ENCODE measurements at places on chromosomes 5 and 9. TPM values are rescaled to one million over a fixed set of nuclear protein-coding genes. Genes with fewer than 3 reads are reported as not detected.

TPM2 gene
- 318 TPM for polyA plus RNA-seq

- no peak for DNase-seq
Observed at GRCh38 chr5:53397141-53397757, 83.2 kb upstream of the FST start.

GRCh38 chr5:93122446-93122845 is 458.6 kb downstream of the NR2F1-AS1 start:
- no peak for DNase-seq

DNA sequence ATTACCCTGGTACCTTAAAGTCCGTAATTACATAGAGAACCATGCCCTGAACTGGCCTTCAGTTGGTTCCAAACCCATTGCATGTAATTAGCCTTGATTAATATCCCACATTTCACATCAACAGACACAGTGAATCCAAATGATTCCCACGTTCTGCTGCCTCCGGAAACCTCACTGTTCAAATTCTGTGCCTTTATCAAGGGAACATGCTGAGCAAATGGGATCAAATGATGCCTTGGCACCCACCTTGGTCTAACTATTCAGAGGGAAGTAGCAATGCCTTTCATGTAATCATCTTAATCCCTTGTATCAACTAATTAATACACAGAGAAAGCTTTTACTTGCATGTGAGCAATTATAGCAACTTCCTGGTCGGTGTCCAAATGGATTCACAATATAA is 100.6 kb downstream of the EFNA5 start:
- no peak for DNase-seq

- DNase-seq = no peak
Observed at GRCh38 chr9:21585756-21586752, 103.9 kb upstream of the IFNE start.

GRCh38 chr9:101664453-101664852 is 69.7 kb upstream of the PPP3R2 start:
- no peak for DNase-seq

GRCh38 chr9:113155911-113156588 is 5.2 kb downstream of the SLC31A2 start:
- no peak for DNase-seq

DNA sequence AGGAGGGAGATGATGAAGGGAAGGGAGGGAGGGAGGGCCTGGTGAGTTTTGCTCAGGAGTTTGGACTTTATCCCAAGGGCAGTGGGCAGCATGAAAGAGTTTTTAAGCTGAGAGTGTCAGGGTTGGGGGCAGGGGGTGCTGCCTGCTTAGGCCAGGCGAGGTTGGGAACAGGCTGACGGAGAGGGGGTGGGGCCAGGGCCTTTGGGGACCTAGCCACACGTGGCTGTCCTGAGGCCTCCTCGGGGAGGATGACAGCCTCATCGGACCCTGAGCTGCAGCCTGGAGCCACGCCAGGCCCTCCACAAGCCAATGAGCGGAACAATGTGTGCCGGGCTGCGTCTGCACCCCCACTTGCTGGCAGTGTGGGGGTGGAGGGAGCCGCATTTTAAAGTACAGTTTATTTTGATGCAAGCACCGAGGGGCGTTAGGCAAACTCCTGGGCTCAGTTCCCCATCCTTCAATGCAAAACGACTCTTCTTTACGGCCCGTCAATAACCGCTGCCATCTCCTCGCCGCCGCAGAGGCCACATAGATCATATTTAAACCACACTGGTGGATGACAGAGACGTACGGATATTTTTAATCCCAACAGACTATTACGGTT is 5.3 kb upstream of the RXRA start:
- no peak for DNase-seq

GRCh38 chr5:151092762-151093161 is 11.9 kb upstream of the TNIP1 start:
- peak; percentile 57 for DNase-seq

DNA sequence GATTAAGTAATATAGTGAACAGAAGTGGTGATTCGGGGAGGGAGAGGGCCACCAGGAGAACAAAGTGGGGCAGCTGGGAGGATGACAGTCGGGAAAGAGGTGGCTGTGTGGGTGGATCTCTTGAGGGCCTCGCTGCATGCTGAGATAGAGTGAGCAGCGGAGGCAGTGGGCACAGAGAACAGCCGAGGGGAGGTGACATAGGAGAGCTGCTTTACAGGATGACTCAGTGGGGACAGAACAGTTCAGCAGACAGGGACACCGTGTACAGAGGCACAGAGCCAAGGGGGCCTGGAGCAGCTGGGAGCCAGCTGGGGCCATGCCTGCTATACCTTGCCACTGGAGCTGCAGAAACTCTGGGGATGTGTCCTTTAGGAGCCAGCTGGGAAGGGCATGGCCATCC is 273.9 kb downstream of the GADD45G start:
- no peak for DNase-seq

DNA sequence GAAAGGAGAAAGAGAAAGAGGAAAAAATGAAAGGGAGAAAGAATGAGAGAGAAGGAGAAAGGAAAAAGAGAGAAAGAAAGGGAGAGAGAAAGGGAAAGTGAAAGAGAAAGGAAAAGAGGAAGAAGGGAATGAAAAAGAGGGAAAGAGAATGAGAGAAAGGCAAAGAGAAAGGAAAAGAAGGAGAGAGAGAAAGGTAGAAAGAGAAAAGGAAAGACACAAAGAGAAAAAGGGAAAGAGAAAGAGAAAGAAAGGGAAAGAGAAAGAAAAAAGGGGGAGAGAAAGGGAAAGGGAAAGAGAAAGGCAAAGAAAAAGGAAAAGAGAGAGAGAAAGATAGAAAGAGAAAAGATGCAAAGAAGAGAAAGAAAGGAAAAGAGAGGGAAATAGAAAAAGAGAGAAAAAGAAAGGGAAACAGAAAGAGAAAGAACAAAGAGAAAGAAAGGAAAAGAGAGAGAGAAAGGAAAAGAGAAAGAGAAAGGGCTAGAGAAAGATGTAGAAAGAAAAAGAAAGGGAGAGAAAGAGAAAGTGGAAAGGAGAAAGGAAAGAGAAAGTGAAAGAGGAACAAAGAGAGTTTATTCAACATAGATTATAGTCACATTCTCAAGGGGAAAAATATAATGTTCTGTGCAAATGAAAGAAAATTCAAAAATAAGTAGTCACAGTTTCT is 165.2 kb downstream of the TMEM38B start:
- DNase-seq = no peak

DNA sequence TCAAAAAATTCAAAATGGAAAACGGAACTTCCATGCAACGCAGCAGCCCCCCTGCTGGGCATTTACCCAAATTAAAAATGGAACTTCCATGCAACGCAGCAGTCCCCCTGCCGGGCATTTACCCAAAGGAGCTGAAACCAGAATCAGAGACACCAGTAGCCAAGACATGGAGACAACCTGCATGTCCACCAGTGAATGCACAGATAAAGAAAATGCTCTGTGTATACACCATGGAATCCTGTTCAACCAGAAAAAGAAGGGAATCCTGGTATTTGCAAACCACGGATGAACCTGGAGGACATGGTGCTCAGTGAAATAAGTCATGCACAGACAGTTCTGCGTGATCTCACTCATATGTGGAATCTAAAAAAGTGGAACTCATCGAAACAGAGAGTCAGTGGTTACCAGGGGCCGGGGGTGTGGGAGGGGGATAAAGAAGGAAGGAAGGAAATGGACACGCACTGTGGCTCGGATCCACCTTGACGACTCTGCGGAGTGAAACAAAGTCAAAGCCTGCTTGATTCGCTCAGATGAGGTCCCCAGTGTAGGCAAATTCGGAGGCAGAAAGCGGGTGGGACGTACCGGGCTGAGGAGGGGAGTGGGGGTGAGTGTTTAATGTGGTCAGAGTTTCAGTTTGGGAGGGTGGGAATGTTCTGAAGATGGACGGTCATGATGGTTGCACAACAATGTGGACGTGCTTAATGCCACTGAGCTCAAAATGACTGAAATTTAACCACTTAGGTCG is 40.2 kb upstream of the EXOC3 start:
- no peak for DNase-seq
